Panc1 (cell line): ENCODE measurements at places on chromosomes 6 and 20. TPM values are rescaled to one million over a fixed set of nuclear protein-coding genes. Genes with fewer than 3 reads are reported as not detected.

The PRSS16 gene
- total RNA-seq, result 4.7 TPM

The DYNLT1 gene
- total RNA-seq, result 137 TPM

The HCK gene
- total RNA-seq, result 0.98 TPM

The GFOD1 gene
- 0.62 TPM for total RNA-seq

The SLC17A2 gene
- not detected for total RNA-seq

The RHAG gene
- total RNA-seq, result 0.23 TPM

The GHRH gene
- total RNA-seq, result not detected

The CSNK2A1 gene
- 191 TPM for total RNA-seq

The CRISP3 gene
- total RNA-seq, result not detected

The TPX2 gene
- total RNA-seq, result 248 TPM

The ABRACL gene
- 22.2 TPM for total RNA-seq

The KCNB1 gene
- 11.1 TPM for total RNA-seq

The TCF21 gene
- total RNA-seq, result not detected

The KCNK5 gene
- 0.77 TPM for total RNA-seq

The DSE gene
- 5.4 TPM for total RNA-seq

The HDGFL1 gene
- total RNA-seq, result not detected

The C6orf52 gene
- total RNA-seq, result 6.5 TPM

The DAAM2 gene
- total RNA-seq, result not detected

The NEU1 gene
- 111 TPM for total RNA-seq

The LAMP5 gene
- total RNA-seq, result not detected

The PPP1R3G gene
- 0.44 TPM for total RNA-seq

The BPIFB1 gene
- total RNA-seq, result 0.10 TPM

The UBE2V1 gene
- 115 TPM for total RNA-seq

The GPX5 gene
- total RNA-seq, result not detected

The PPIL6 gene
- 2.2 TPM for total RNA-seq

The TSPO2 gene
- total RNA-seq, result not detected

The COL9A1 gene
- not detected for total RNA-seq

The LGSN gene
- total RNA-seq, result not detected

The SIM1 gene
- total RNA-seq, result not detected

The ARFGEF2 gene
- 36.6 TPM for total RNA-seq

The UBE2C gene
- total RNA-seq, result 173 TPM

The BEND3 gene
- 9.9 TPM for total RNA-seq

The C6orf118 gene
- not detected for total RNA-seq

The C20orf141 gene
- not detected for total RNA-seq

The MUC21 gene
- not detected for total RNA-seq

The TMEM217 gene
- 4.0 TPM for total RNA-seq

The CLPSL1 gene
- not detected for total RNA-seq

The KIF6 gene
- total RNA-seq, result not detected

The SLC52A3 gene
- total RNA-seq, result 6.4 TPM

The TFAP2C gene
- total RNA-seq, result 2.8 TPM

The RSPH4A gene
- 0.44 TPM for total RNA-seq

The OGFR gene
- 47.3 TPM for total RNA-seq

The BMP7 gene
- total RNA-seq, result 11.5 TPM

The AAR2 gene
- 26.1 TPM for total RNA-seq

The NCR2 gene
- not detected for total RNA-seq

The APOBEC2 gene
- total RNA-seq, result not detected

The HMGCLL1 gene
- total RNA-seq, result not detected

The CST1 gene
- total RNA-seq, result not detected

The GJA10 gene
- not detected for total RNA-seq
